B cell (primary cell): ENCODE measurements at places on chromosomes 2 and 18.

DNA sequence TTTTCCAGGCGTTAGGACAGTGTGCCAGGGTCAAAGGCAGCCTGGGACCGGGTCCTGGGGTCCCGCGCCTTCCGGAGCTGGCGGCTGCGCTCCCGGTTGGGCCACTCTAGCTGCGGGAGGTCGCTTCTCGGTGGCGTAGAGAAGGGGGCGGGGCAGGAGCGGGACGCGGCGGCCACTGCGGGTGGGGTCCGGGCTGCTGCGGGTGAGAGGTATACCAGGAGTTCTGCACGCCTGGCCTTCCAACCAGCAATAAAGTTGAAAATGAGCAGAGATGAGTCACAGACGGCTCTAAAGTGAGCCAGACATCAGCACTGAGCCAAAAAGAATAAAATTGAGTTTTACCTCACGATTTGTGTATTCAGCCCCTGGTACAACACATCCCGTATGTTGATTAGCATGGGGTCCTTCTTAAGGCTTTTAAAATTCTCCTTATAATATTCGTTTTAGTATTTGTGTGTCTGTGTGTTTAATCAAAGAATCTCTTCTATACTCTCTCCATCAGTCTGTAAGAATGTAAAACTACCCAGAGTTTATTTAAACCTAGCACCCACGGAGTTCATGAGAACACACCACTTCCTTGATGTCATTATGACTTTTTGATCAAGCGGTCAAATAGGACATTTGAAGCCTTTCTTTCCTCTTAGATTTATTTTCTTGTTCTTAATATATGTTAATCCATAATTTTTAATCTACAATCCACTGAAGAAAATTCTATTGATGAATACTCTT lies at the start of gene C1GALT1C1L:
TSS of gene C1GALT1C1L (minus strand) at position 108 of the 729 bp plus-strand sequence. CDS start at position 1, 107 bp downstream.
- H3K36me3 ChIP-seq = no peaks in the 10 kb centered on the region
- peak; percentile 14 for DNase-seq
- H3K4me3 ChIP-seq = peak within 1 kb of the TSS; percentile 45
- H3K4me1 ChIP-seq = peaks cover 4% of the 10 kb centered on the region

GRCh38 chr2:174692256-174692919 lies 71.9 kb downstream of the CHRNA1 start:
- peaks cover 3% of the 10 kb centered on the region for H3K4me1 ChIP-seq
- H3K27me3 ChIP-seq = no peaks in the 10 kb centered on the region
- no peak overlapping the region for H3K4me3 ChIP-seq
- H3K36me3 ChIP-seq = no peaks in the 10 kb centered on the region

DNA sequence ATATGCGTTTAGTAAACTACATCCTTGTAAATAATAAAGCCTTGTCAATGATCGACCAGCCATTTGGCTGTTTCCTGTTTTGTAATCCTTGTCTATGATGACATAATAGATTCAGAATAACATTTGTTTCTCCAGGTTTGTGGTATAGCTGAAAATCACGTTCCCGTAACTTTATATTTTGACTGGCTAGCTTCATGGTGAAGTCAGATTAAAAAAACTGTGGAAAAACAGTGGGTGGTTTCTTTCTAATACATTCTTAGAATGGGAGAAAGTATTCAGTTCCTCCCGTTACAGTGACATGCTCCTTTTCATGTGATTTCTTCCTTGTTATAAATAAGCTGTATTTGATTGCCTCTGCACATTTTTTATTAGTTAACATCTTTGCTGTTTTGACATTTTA lies 366.9 kb downstream of the NYAP2 start:
- no peaks in the 10 kb centered on the region for H3K36me3 ChIP-seq
- no peak overlapping the region for H3K27ac ChIP-seq
- no peaks in the 10 kb centered on the region for H3K4me1 ChIP-seq
- no peaks in the 10 kb centered on the region for H3K27me3 ChIP-seq

DNA sequence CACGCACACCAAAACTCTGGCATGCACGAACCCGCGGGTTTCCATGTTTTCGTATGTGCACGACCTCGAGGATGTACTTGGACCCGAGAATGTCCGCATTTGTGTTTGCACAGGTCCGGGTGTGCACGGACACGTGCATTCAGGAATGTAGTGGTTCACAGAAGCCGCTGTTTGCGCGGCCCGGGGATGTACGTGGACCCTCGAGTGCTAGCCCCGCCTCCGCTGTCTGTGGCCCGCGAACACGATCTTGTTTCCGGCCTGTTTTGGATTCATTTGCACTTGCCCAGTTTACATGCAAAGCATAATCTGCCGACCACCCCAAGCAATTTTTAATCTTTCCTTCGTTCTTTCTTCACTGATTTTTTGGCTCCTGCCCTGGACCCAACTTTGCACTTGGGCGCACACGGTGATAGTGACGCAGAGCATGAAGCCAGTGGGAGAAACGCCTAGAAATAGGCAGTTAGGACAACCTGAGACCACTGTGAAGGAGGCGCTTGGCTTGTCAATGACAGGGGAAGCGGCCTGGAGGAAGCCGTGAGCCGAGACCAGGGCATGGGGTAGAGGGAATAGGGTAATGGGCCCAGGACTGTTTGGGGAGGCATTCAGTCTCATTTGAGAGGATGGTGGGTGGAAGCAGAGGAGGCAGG lies 45.4 kb upstream of the PTMA start:
- no peaks in the 10 kb centered on the region for H3K36me3 ChIP-seq
- peak overlapping the region; percentile 23 for H3K4me3 ChIP-seq
- no peak for DNase-seq
- H3K27ac ChIP-seq = peak overlapping the region; percentile 98
- H3K4me1 ChIP-seq = peaks cover 52% of the 10 kb centered on the region

DNA sequence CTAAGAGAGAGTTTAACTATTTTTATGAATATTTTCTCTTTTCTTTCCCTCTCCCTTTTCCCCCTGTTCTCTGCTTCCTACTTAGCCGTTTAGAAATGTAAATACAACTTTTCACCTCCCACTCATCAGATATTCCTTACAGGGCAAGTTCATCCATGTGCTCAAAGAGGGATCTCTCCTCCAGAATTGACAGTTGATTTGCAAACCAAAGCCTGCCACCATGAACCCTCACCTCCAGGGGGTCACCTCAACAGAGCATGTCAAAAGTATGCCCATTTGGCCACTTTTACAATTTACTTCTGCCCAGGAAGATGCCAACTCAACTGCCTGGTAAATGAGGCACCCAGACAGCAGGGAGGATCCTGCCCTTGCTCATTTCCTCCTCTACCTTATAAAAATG lies 149.2 kb upstream of the GYPC start:
- no peaks in the 10 kb centered on the region for H3K36me3 ChIP-seq
- DNase-seq = no peak
- H3K27ac ChIP-seq = no peak overlapping the region
- H3K4me1 ChIP-seq = no peaks in the 10 kb centered on the region

GRCh38 chr2:202671317-202672035 lies 36.7 kb downstream of the FAM117B start:
- peaks cover 83% of the 10 kb centered on the region for H3K4me1 ChIP-seq
- H3K36me3 ChIP-seq = peaks cover 2% of the 10 kb centered on the region
- no peaks in the 10 kb centered on the region for H3K27me3 ChIP-seq
- peak overlapping the region; percentile 67 for H3K27ac ChIP-seq
- DNase-seq = no peak

- H3K27ac ChIP-seq = no peak overlapping the region
- H3K4me1 ChIP-seq = no peaks in the 10 kb centered on the region
- no peak for DNase-seq
- H3K36me3 ChIP-seq = no peaks in the 10 kb centered on the region
- no peak overlapping the region for H3K4me3 ChIP-seq
Observed at GRCh38 chr2:161901460-161901859, 172.6 kb downstream of the DPP4 start.

GRCh38 chr2:43223521-43224001 lies 2.8 kb downstream of the ZFP36L2 start:
- peak overlapping the region; percentile 90 for H3K4me3 ChIP-seq
- H3K4me1 ChIP-seq = peaks cover 47% of the 10 kb centered on the region
- no peaks in the 10 kb centered on the region for H3K36me3 ChIP-seq
- H3K27ac ChIP-seq = peak overlapping the region; percentile 69
- no peaks in the 10 kb centered on the region for H3K27me3 ChIP-seq

DNA sequence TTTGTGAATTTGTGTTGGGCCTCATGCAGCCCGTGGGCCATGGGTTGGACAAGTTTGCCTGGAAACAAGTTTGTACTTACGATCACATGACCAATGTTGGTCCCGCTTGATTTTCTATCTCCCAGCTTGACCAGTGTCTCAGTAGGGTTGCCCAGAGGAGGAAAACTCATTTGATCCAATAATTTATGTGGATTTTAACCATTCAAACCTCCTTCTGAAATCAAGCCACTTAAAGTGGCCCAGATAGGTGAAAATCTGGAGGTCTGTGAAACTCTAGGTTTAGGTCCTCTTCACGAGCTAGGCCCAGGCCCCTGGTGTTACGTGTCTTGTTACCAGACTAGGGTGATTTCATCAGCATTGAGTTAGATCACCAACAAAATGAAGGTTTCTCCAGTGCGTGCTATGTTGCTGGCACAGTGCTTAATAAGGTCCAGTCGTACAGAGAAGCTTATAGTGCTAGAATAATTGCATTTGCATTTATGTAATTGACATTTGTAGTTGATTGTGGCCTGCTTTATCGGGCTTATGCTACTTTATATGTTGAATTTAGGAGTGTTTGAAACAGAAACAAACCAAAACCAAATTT lies 4.4 kb downstream of the ACTR2 start:
- H3K4me1 ChIP-seq = peaks cover 62% of the 10 kb centered on the region
- H3K36me3 ChIP-seq = peaks cover 9% of the 10 kb centered on the region
- peak overlapping the region; percentile 75 for H3K27ac ChIP-seq
- H3K27me3 ChIP-seq = no peaks in the 10 kb centered on the region
- DNase-seq = peak; percentile 36

DNA sequence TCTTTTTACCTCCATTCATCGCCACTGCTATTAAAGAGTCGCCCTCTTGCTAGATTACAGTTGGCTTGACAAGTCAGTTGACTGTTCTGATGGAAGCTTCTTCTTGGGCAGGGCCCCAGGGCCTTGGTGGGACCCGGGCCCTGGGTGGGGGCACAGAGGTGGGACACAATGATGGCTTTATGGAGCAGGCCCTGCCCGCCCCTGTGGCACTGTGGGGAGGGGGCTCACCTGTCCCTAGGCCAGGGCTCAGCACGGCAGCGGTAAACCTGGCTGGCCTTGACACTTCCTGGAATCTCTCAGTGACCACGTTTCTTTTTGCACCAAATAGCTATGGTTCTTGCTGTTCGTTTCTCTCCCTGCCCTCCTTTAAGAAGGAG lies 4.9 kb upstream of the HS6ST1 start:
- peaks cover 15% of the 10 kb centered on the region for H3K4me1 ChIP-seq
- no peak overlapping the region for H3K27ac ChIP-seq
- H3K4me3 ChIP-seq = no peak overlapping the region
- H3K36me3 ChIP-seq = no peaks in the 10 kb centered on the region
- H3K27me3 ChIP-seq = no peaks in the 10 kb centered on the region

DNA sequence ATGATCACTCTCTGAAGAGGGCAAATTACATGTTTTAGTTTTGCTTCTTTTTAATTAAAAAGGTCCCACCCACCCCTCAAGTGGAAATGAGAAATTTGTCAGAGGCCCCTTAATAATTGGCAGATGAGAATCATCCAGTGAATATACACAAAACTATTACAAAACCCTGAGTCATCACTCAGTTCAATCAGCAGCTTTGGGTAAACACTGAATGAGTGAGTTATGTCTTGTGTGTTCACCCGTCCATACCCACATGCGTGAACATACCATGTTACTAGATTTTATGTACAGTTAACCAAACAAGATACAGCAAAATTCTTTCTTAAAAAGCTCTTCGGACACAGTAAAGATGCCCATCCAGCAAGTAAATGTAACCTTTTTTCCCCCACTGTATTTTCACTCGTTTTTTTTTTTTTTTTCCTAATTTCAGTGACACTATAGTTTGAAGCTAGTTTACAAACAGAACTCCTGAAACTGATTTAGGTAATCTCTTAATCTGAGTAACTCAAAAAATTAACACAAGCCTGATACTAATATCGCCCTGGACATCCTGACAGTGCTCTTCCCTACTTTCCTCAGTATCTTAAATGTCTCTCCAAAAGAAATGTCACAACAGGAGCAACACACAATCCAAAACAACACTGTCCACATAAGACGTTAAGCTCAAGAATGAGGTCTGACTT lies 1.4 kb downstream of the PSME4 start:
- no peaks in the 10 kb centered on the region for H3K27me3 ChIP-seq
- peak overlapping the region; percentile 89 for H3K27ac ChIP-seq
- peaks cover 40% of the 10 kb centered on the region for H3K4me1 ChIP-seq
- DNase-seq = peak; percentile 34
- H3K4me3 ChIP-seq = peak overlapping the region; percentile 89
- peaks cover 5% of the 10 kb centered on the region for H3K36me3 ChIP-seq

GRCh38 chr2:47903781-47904490 lies 2.4 kb downstream of the FBXO11 start:
- peak overlapping the region; percentile 93 for H3K27ac ChIP-seq
- no peaks in the 10 kb centered on the region for H3K36me3 ChIP-seq
- no peak for DNase-seq
- H3K27me3 ChIP-seq = no peaks in the 10 kb centered on the region
- H3K4me3 ChIP-seq = peak overlapping the region; percentile 71
- H3K4me1 ChIP-seq = peaks cover 20% of the 10 kb centered on the region

DNA sequence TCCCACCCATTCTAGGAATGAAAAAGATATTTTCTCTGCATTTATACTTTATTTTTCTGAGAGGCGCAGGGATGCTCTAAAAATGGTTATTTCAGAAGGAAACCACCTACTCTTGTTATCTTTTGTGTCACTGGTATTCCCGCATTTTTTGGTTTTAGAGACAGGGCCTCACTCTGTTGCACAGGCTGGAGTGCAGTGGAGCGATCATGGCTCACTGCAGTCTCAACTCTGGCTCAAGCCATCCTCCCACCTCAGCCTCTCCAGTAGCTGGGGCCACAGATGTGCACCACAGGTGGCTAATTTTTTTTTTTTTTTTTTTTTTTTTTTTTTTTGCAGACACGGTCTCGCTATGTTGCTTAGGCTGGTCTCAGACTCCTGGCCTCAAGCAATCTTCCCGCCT lies 135.9 kb downstream of the NCK2 start:
- H3K4me1 ChIP-seq = peaks cover 17% of the 10 kb centered on the region
- no peak overlapping the region for H3K27ac ChIP-seq
- no peak for DNase-seq
- H3K36me3 ChIP-seq = peaks cover 47% of the 10 kb centered on the region
- H3K4me3 ChIP-seq = no peak overlapping the region
- no peaks in the 10 kb centered on the region for H3K27me3 ChIP-seq

GRCh38 chr2:138829326-138829919 lies 49.2 kb upstream of the NXPH2 start:
- peak; percentile 27 for DNase-seq
- H3K36me3 ChIP-seq = no peaks in the 10 kb centered on the region
- no peak overlapping the region for H3K27ac ChIP-seq
- no peaks in the 10 kb centered on the region for H3K4me1 ChIP-seq
- no peaks in the 10 kb centered on the region for H3K27me3 ChIP-seq

GRCh38 chr18:58558471-58558870 lies 70.4 kb downstream of the ALPK2 start:
- H3K4me1 ChIP-seq = peaks cover 31% of the 10 kb centered on the region
- no peak overlapping the region for H3K27ac ChIP-seq
- H3K4me3 ChIP-seq = no peak overlapping the region
- H3K36me3 ChIP-seq = no peaks in the 10 kb centered on the region

DNA sequence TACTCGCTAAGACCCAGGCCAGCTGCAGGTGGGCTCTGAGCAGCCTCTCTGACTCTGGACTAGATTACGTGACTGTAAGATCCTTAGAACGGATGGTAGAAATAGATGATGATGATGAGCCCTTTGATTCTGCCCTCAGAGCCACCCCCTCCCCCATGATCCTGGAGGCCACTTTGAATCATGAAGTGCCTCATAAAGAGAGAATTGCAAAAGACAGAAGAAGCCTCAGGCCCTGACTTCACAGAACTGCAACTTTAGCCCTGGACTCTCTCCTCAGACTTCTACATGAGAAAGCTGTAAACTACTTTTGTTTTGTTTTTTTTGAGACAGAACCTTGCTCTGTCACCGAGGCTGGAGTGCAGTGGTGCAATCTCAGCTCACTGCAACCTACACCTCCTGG lies 15.4 kb upstream of the TET3 start:
- H3K4me1 ChIP-seq = peaks cover 38% of the 10 kb centered on the region
- no peaks in the 10 kb centered on the region for H3K27me3 ChIP-seq
- H3K4me3 ChIP-seq = no peak overlapping the region
- H3K27ac ChIP-seq = no peak overlapping the region
- no peak for DNase-seq
